Stimulated activated CD8-positive, alpha-beta memory T cell treated with anti-CD3 and anti-CD28 coated beads, Interleukin-2, amount 100 ng/mL, for 1 hour (primary cell): ENCODE measurements at places on chromosomes 3 and 15.

DNA sequence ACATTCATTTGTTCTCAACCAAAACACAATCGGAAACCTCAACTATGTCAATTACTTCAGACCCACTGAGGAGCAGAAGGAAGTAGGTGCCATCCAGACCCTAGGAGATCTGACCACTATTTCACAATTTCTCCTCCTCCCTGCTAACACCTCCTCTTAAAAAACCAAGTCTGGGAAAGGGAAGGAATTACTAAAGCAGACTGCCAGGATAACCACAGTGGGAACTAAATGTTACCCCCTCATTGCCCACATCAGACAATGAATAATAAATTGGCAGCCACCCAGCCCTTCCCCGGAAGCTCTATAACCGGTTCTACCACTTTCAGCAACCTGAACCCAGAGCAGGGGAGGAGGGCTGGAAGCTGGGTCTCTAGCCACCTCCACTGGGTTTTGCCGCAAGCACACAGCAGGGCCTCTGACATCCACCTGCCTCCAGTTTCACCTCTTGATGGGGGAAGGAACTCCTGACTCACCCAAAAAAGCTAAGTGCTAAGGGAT lies 17.6 kb downstream of the C15orf62 start:
- DNase-seq, result no peak

DNA sequence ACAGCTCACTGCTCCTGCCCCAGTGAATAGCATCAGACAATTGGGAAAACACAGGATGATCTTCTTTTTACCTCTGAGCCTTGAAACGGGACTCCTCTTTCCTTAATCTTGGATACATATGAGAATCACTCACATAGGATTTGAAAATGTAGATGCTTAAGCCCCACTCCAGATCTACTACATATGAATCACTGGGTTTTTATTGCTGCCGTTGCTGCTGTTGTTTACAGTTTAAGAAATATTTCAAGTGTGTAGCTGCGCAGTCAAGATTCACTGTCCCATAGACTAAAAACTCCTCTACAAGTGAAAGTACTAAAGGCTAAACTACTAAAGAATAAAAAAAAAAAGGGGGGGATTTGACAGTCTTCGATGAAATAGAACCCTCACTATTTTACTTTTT lies 765.9 kb downstream of the NTRK3 start:
- no peak for DNase-seq

DNA sequence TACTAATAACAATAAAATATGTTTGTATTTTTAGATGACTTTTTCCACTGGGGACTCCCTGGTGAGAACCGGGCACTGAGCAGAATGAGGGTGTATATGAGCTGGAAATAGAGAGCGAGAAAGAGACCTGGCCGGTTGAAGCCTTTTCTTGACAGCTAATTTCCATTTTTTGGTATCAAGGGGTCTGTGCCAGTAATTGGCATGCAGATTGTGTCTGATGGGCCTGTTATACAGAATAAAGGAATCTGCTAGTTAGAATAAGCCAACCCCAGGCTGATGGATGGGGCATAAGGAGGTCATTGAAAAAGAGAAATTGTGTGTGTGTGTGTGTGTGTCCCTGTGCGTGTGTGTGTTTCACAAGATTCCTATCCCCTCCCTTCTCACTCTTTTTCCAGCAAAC lies 83.9 kb downstream of the IL20RB start:
- DNase-seq, result no peak

- no peak for DNase-seq
Measured at GRCh38 chr3:112635674-112636073, 5.3 kb downstream of the CCDC80 start.

- DNase-seq, result no peak
Measured at GRCh38 chr15:60130398-60130797, 126.3 kb downstream of the FOXB1 start.

DNA sequence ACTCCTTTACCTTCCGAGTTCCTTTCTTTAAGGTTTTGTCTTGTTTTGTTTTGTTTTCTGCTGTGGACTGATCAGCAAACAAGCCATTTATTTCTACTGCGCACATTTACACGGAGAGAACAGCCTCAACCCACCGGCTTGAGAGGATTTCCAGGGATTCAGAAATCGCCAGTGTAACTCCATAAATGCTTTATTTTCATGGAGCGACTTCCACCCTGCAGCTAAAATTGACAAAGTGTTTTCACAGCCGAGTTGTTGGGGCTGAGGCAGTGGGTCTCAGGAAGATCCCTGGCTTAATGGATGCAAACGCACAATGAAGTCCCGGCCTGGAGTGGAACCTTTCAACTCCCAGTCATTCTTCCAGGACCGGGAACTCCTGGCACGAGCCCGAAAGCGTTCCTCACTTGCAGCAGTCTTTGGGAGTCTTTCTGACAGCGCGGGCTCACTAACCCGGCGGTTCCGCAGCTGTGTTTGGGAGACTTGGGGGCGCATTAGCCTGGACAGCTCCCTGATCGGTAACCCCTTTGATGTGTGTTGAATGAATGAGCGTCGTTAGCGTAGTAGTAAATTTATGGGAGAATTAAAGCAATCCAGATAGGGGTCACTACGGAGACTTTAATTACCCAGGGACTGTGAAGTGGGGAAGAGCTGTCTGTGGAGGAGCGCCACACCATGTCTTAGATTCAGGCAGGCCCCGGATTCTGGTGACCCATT lies 785 bp upstream of the MYRIP start:
- DNase-seq, result no peak

GRCh38 chr15:73483053-73483452 lies 40.1 kb downstream of the REC114 start:
- no peak for DNase-seq

GRCh38 chr3:32619395-32619794 lies 48.7 kb upstream of the DYNC1LI1 start:
- no peak for DNase-seq

DNA sequence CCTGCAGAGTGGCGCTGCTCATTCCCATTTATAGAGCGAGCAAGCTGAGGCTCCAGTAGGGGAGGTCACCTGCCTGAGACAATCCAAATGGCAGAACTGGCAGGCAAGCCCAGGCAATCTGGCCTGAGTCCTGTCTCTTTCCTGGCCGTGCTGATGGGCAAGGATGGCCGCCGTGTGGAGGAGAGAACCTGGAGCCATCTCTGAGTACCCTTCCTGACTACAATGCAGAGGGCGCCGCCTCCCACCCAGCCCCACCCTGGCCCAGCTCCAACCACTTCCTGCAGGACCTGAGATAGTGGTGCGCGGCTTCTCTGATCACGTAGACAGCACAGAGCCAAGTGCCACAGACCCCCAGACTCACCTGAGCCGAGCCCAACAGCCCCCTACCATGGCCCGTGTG lies 7.0 kb downstream of the TLR9 start:
- no peak for DNase-seq

- DNase-seq, result no peak
Measured at GRCh38 chr3:9165421-9165820, 84.0 kb downstream of the SRGAP3 start.

DNA sequence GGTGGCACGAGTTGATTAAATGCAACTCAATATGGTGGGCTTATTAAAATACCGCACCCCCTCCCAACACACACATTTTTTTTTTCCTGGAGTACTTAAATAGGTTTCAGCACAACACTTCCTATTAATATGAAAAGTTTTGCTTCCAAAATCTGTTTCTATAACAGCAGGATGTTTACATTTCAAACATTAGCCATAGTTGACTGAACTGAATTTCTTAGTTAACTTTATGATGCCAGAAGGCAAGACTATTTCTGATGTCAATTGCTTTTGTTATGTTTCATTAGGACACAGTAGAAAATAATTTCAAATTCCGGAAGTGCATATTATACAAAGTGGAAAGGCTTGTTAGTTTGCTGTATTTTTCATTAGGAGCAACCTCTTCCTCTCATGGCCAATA lies 104.7 kb downstream of the UACA start:
- no peak for DNase-seq

GRCh38 chr15:89593018-89593417 lies 17.7 kb downstream of the TICRR start:
- no peak for DNase-seq

- DNase-seq, result no peak
Measured at GRCh38 chr3:8756671-8757070, 12.7 kb downstream of the OXTR start.

DNA sequence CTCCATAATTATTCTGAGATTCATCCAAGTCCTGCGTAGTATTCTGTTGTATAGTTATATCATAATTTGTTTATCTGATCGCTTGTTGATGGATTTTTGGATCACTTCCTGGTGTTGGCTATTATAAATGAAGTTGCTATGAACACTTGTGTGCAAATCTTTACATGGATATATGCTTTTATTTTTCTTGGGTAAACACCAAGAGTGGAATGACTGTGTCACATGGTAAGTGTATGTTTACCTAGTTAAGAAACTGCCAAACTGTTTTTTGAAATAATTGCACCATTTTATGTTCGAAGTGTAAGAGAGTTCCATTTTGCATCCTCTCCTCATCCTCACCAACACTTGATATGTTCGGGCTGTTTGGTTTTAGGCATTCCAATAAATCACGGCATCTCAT lies 360.4 kb upstream of the FRG2C start:
- DNase-seq, result no peak

DNA sequence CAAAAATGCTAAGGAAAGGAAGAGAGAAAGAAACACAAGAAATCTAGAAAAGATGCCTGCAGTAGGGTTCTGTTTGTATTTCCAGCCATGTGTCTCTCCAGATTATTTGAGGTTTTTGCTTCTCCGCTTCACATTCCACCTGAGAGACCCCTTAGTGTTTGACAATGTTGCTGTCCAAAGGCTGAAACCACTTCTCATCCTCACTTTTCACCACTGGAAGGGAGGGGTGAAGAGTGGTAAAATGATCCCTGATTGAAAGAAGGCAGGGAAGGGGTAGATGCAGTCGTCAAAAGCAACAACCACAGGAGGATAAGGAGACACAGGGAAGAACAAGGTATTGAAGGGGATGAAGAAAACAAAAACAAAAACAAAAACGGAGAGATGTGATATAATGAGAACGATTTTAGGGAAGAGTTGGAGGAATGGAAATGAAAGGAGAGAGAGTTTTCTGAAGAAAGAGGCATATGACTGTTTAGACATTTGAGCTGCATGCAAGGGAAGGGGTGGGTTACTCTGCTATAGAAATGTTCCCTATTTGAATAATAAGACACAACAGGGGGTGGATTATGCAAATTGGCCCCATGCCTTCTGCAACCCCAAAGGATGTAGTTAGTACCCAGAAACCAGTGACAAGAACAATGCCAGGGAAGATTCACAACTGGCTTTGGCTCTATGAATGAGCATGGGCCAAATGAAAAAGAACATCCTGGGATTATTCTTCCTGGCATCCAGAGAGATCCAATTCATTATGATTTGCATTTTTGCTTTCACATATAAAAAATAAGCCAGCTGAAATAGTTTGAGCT lies 235.9 kb downstream of the GAP43 start:
- DNase-seq, result no peak

DNA sequence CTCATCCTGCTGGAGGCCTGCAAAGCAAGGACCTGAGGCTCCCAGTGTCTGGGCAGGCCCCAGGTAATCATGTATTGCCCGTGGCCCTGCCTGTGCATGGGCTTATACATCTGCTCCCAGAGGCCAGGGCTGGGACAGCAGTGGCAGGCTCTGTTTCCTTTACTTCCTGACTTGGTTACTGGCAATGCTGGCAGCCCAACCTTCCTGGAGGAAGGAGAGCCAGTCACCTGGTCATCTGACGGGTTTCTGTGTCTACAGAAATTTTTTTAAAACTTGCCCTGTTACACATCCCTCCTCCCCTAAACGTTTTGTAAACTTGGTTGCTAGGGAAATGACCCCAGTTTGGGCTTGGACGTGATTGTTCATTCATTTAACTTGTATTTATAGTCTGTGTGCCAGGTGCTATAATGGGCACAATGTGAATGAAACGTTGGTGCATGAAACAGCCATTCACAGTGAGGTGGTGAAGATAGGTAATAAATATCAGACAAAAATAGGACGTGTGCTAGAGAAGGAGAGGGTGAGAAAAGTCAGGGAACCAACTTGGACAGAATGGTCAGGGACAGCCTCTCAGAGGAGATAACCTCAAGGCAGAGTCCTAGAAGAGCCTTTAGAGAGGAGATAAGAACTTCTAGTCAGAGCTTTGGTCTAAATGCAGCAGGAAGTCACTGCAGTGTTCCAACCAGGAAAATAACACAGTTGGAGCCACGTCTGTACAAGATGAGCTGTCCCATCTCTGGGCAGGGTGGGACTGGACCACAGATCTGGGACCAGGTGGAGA lies 14.1 kb downstream of the TEX264 start:
- DNase-seq, result no peak

DNA sequence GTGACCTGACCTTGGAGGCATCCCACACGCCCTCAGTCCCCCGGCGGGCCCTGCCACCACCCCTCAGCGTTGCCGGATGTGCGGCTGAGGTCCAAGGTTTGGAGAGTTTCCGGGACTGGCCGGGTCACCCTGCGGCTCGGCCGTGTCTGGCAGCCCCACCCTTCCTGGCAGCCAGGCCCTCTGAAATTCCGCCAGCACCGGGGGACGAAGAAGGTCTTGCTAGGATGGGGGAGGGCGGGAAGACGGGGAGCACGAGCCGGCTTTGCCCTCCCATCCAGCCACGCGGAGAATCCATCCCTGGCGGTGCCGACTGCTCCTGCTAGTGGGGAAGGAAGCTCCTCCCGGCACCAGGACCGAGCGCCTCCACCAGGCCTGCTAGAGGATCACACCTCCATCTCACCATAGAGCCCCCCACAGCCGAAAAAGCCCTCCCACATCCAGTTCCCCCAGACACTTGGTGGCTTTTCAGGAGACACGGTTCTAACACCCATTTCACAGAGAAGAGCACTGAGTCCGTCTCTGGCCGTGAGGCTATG lies 81.5 kb downstream of the CPN2 start:
- DNase-seq, result no peak

DNA sequence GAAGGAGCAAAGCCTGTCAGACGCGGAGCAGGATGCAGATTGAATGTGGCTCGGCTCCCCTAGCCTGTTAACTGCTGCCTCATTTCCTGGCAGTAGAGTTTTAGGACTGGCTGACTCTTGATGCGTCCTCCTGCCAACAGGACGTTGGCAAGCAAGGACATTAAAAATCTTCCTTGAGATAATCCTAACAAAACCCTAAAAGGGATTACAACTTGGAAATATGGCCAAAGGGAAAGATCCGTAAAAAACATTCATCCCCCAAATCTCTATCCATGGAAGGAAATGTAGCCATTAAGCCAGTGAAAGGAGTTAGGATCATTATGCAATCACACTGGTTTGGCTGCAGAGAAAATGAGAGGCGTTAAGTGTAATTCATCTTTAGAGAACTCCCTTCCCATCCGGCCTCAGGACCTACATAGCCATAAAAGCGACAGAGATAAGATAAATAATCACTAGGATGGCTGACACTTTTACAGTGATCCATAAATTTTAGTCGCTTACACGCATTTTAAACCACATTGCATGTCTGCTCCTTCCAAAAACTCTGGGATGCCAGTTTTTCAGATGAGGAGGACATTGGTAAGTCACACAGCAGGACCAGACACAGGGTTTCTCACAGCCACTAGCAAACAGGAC lies 44.5 kb upstream of the C3orf80 start:
- DNase-seq, result no peak

GRCh38 chr3:6781092-6781491 lies 79.8 kb upstream of the GRM7 start:
- DNase-seq, result no peak

- DNase-seq, result no peak
Measured at GRCh38 chr3:4511491-4512262, 18.5 kb downstream of the ITPR1 start.
